ENCODE measurements at places on chromosomes 6 and 20. TPM values are rescaled to one million over a fixed set of nuclear protein-coding genes. Genes with fewer than 3 reads are reported as not detected.

EFCAB8 gene
- total RNA-seq, result 1.1 TPM

CTCFL gene
- 0.05 TPM for total RNA-seq

FOXC1 gene
- total RNA-seq, result 6.7 TPM

DTD1 gene
- total RNA-seq, result 23.6 TPM

SNAP25 gene
- 0.69 TPM for total RNA-seq

DDR1 gene
- total RNA-seq, result 95.2 TPM

DNA sequence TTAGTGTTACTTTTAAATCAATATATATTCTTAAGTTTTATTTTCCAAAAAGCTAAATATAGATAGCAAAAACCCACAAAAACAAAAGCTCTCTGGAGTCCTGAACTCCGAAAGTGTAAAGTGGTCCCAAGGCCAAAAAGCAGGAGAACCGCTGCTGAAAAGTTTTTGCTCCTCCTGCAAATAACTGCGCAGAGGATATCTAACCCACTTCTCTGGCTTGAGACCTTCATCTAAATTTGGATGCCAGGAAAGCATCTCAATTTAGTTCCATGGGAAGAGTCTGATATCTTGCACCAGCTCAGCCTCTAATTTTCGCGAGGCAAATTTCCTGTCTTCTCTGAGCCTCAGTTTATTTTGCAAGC lies 523 bp downstream of the MRPS10 start:
- H3K27ac ChIP-seq, result peak overlapping the region; percentile 100
- no peaks in the 10 kb centered on the region for H3K27me3 ChIP-seq
- DNase-seq, result no peak

DNA sequence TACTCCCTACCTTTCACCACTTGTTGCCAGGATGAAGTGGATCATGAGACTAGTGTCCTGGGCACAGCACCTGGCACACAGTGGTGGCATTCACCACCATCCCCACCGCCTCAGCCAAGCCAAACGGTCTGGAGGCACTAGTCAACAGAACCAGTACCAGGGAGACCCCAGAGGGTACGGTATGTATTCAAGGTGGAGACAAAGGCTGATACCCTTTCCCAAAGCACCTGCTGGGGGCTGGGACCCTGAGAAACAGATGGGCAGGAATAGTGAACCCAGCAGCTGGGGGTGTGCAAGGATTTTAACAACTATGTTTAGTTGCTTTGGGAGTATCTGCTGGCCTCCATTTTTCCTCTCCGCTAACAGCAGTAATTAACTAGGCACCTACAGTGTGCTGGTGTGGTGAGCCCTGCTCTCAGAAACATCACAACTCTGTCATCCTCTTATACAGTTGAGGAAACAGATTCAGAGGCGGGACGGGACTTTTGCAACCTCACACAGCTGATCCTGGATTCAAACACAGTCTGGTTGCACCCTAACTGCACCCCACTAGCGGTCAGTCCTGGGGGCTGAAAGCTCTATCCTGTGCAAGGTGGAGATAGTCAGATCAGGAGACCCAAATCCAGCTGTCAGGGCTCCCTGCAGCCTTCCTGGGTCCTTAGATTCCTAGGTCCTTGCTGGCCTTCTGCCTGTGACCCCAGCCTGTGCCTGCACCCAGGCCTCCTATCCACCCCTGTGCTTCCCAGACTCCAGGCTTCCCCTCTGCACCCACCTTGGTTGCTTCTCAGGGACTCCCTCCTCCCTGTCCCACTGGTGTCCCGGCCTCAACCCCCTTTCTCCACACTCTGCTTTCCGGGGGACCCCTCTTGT lies 1.2 kb downstream of the SNTA1 start:
- no peaks in the 10 kb centered on the region for H3K4me1 ChIP-seq
- H3K4me3 ChIP-seq, result peak overlapping the region; percentile 70
- no peak overlapping the region for H3K27ac ChIP-seq
- no peaks in the 10 kb centered on the region for H3K36me3 ChIP-seq

DNA sequence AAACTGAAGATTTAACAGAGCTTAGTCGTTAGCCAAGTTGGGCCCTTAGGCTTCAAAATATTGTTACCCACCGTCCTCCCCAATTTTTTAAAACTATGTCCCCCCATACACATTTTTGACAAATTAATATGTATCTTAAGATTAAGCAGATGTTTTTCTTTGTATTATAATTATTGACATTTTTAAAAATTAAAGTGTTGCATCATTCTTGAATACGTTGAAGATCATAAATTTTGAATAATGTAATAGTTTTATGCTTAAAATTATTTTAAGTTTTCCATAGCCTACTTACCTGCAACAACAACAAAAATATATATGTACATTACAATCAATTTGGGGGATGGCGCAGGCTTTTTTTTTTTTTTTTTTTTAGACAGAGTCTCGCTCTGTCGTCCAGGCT lies 8.2 kb upstream of the PRSS16 start:
- DNase-seq, result no peak
- H3K36me3 ChIP-seq, result no peaks in the 10 kb centered on the region
- H3K4me3 ChIP-seq, result peak overlapping the region; percentile 75

DNA sequence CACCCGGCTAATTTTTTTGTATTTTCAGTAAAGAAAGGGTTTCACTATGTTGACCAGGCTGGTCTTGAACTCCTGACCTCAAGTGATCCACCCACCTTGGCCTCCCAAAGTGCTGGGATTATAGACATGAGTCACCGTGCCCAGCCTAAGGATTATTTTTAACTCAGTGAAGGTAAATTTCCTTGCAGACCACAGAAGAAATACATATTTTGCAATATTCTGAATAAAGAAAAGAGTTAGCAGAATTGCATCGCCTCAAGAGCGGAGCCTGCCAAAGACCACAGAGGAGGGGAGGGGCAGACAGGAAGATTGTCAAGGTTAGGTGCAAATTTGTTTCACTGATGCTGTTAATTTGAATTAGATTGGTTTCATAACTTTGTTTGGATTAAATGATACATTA lies 47.4 kb downstream of the SOD2 start:
- no peaks in the 10 kb centered on the region for H3K4me1 ChIP-seq
- no peaks in the 10 kb centered on the region for H3K27me3 ChIP-seq

DNA sequence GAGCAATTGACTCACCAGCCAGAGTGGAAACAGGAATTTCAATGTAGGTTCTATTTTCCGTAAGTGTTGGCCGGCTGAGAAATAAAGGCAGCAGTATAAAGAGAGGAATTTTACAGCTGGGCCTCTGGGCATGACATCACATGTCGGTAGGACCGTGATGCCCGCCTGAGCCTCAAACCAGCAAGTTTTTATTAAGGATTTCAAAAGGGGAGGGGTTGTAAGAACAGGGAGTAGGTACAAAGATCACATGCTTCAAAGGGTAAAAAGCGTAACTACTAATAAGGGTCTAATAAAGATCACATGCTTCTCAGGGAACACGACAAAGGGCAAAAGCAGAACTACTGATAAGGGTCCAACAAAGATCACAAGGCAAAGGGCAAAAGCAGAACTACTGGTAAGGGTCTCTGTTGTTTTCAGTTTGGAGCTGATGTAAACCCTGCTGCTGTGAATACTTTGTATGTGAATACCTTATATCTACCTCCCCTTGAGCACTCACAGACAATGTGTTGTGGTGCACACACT lies 9.0 kb upstream of the TULP4 start:
- no peak overlapping the region for H3K27ac ChIP-seq
- DNase-seq, result no peak
- no peaks in the 10 kb centered on the region for H3K36me3 ChIP-seq
- no peaks in the 10 kb centered on the region for H3K4me1 ChIP-seq

- DNase-seq, result no peak
- H3K4me3 ChIP-seq, result peak overlapping the region; percentile 89
- no peaks in the 10 kb centered on the region for H3K36me3 ChIP-seq
- H3K27me3 ChIP-seq, result no peaks in the 10 kb centered on the region
Observed at GRCh38 chr6:109093732-109094415, 772 bp downstream of the SESN1 start.

GRCh38 chr20:23667666-23668065 lies 21.2 kb downstream of the CST4 start:
- no peaks in the 10 kb centered on the region for H3K4me1 ChIP-seq
- H3K27ac ChIP-seq, result no peak overlapping the region
- DNase-seq, result no peak

DNA sequence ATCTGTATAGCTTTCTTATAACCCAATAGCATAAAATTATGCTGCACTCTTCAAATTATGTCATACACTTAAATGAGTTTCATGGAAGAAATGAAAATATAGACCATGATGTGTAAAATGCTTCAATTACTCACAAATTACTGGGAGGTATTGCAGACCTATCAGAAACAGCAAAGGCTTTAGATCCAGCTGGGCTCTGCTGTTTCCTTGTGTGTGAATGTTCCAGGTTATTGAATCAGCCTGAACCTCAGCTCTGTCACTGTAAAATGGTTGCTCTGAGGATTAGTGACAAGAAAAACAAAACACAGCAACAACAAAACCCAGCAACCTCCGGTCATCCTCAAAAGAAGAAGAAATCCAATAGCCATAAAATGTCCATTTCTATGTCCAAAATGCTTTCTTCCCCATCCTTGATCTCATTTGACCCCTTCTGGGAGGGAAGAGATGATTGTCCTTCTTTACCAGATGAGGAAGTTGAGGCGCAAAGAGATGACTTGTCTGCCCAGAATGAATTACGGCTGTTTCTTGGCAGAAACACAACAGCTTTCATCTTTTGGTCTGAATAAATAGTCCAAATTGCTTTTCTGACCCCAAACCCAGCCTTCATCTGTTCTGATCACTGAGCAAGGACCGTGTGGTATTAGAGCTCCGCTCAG lies 42.2 kb upstream of the TGM6 start:
- no peaks in the 10 kb centered on the region for H3K4me1 ChIP-seq
- H3K27ac ChIP-seq, result no peak overlapping the region
- no peak overlapping the region for H3K4me3 ChIP-seq
- peaks cover 2% of the 10 kb centered on the region for H3K27me3 ChIP-seq
- no peak for DNase-seq

DNA sequence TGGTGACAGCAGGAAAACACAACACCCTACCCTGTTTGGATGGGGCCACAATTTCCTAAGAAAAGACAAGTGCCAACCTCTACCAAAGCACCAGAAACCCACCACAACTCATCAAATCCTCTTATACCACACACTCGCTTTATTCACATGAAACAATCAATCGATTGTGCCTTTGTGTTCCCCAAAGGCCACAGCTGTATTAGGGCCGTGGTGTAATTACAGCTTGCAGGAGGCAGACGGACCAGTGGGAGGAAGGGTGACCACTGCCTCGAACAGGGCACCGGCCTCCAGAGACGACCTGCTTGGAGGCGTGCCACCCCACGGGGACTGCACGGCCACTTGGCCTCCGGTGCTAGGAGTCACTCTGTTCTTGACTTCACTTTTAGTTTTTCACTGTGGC lies 264.1 kb downstream of the FOXC1 start:
- no peak overlapping the region for H3K4me3 ChIP-seq
- no peaks in the 10 kb centered on the region for H3K27me3 ChIP-seq
- no peak for DNase-seq
- no peaks in the 10 kb centered on the region for H3K4me1 ChIP-seq
- H3K36me3 ChIP-seq, result no peaks in the 10 kb centered on the region

DNA sequence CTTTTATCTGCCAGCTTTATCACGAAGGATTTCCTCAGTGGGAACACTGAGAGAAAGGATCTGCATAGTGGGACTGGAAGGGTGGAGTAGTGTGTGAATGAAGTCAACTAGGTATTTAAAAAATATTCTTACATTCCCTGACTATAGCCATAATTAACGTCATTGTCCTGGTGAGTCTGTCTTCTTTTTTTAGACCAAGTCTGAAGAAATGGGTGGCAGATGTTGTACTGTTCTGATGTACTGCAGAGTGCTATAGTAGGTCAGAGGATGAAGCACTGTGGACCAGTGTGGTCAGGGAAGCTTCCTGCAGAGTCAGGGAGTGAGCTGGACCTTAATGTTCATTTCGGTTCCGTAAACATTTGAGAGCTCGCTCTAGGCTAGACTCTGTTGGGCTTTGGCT lies 11.9 kb downstream of the TULP4 start:
- no peak overlapping the region for H3K4me3 ChIP-seq
- H3K36me3 ChIP-seq, result no peaks in the 10 kb centered on the region
- no peak for DNase-seq
- no peak overlapping the region for H3K27ac ChIP-seq
- H3K4me1 ChIP-seq, result no peaks in the 10 kb centered on the region

DNA sequence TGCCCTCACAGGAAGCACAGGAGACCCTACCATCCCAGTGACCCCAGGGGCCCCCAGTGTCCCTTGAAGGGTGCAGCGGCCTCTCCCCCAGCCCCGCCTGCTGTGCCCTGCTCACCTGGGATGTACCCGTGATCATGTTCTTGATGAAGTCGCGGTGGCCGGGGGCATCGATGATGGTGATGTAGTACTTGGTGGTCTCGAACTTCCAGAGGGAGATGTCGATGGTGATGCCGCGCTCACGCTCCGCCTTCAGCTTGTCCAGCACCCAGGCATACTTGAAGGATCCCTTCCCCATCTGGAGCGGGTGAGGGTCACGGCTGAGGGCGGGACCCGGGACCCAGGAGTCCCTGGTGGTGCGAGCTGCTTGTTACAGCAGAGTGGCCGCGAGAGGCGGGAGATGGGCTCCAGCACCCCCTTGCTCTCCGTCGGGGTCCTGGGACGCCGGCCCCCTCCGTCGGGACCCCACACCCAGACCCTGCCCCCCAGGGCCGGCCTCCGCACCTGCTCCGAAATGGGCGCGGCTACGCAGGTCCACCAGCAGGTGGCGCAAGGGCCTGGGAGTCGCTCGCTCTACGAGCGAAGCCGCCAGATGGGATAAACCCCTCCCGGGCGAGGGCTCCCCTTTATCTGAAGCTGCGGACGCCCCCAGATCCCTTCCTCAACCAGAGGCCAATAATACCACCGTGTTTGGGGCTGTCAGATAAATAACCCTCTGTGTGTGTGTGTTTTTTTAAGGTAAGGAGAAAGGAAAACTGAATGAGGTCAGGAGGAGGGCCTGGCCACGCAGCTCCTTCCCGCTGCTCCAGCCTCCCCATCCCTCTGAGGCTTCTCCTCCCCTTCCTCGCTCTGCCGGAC lies 2.9 kb downstream of the EEF1A2 start:
- H3K4me3 ChIP-seq, result peak overlapping the region; percentile 68
- no peaks in the 10 kb centered on the region for H3K27me3 ChIP-seq
- DNase-seq, result no peak
- no peaks in the 10 kb centered on the region for H3K36me3 ChIP-seq
- H3K27ac ChIP-seq, result peak overlapping the region; percentile 66

- H3K4me1 ChIP-seq, result peaks cover 3% of the 10 kb centered on the region
- H3K27me3 ChIP-seq, result no peaks in the 10 kb centered on the region
- H3K36me3 ChIP-seq, result no peaks in the 10 kb centered on the region
- H3K27ac ChIP-seq, result no peak overlapping the region
- no peak overlapping the region for H3K4me3 ChIP-seq
Observed at GRCh38 chr6:6723361-6723760, 134.8 kb downstream of the LY86 start.
